ENCODE measurements at places on chromosomes 16 and 17. TPM values are rescaled to one million over a fixed set of nuclear protein-coding genes. Genes with fewer than 3 reads are reported as not detected.

The PDIA2 gene
- not detected for total RNA-seq

The SLC13A5 gene
- 1.6 TPM for total RNA-seq

The NACA2 gene
- not detected for total RNA-seq

The PPM1E gene
- 0.24 TPM for total RNA-seq

The PRPSAP1 gene
- 44.5 TPM for total RNA-seq

The RASL10B gene
- 5.1 TPM for total RNA-seq

The ORC6 gene
- total RNA-seq: 1.6 TPM

The NPIPB2 gene
- 8.7 TPM for total RNA-seq

The PRSS21 gene
- total RNA-seq: 3.8 TPM

The AIPL1 gene
- total RNA-seq: not detected

The CIITA gene
- 19.9 TPM for total RNA-seq

The HCRT gene
- not detected for total RNA-seq

The APOBR gene
- 0.43 TPM for total RNA-seq

The DPEP2 gene
- total RNA-seq: 1.9 TPM
